KG1 (cell line): ENCODE measurements at places on chromosomes 2 and 18.

- no peak for DNase-seq
Measured at GRCh38 chr18:28281400-28281799, 104.5 kb upstream of the CDH2 start.

- DNase-seq: no peak
Measured at GRCh38 chr2:98008415-98008814, 12.7 kb upstream of the TMEM131 start.

GRCh38 chr2:218169757-218170546 is 3.2 kb upstream of the CXCR1 start:
- DNase-seq: no peak

DNA sequence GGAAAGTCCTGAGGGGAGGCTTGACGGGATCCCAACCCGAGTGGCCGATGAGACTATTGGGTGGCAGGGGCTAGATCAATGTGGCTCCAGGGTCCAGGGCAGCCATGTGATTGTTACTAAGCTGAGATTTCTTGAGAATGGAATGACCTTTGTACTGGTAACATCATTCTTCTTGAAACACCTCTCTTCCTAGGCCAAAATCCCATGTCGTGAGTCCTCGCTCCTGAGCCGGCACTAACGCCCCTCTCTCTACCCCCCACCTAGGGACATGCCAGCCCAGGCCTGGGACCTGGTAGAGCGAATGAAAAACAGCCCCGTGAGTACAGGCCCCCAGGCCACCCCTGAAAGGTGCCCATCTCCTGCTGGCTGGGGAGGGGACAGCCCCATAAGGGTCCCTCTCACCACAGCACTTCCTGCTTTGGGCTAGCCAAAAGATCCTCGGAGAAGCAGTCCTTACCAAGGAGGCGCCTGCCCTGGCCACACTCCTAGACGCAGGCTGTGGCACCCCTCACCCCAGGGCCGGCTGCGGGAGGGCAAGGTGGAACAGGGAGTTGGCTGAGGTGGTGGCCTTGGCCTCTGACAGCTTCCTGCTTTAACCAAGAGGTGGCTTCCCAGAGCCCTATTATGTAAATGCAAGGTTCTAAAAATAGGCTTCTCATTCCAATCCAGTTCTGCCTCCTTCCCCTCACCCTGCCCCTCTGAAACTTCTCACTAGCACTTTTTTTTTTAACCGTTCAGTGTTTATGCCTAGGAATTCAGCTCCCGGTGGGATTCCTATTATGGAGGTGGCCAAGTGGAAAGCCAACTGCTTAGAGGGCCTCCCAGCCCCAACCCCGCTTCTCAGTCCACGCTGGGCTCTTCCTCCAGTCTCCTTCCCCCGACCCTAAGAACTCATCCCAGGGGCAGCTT is 126.6 kb upstream of the PPP1CB start:
- no peak for DNase-seq

DNA sequence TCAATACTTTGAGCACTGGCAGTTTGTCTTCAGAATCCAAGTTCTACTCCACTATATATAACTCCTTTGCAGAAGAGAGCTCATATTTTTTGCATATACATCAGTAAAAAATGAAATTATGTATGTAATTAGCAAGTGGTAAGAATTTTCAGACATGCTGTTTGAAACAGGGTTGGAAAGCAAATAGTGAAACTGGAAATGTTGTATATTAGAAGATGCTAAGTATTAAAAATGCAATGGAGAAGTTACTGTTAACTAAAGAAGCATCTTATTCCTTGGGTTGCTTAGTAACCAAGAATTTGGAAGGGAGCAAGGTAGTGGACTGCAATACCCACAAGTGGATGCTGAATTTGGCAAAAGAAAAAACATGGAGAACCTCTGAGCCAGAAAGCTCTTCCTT is 88.6 kb upstream of the DLGAP1 start:
- no peak for DNase-seq

GRCh38 chr2:3434654-3435053 is 55.2 kb downstream of the TRAPPC12 start:
- DNase-seq: no peak

GRCh38 chr18:12121175-12122042 is 27.8 kb downstream of the ANKRD62 start:
- DNase-seq: no peak

DNA sequence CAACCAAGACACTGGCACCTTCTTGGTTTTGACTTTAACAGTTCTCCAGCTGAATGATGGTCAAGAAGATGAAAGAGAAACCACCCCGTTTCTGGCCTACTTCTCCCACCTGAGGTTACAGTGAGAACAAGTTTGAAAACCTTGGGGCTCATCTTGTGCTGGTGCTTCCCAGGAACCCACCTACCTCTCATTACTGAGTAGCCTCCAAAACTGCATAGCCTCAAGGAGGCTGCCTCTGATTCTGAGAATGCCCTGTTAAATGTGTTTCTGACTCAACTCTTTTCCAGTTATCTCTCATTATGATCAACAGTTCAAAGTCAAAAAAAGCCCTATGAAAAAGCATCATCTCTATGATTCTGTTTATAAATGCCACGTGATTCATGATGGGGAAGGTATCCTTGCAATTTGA is 121.9 kb downstream of the CACNB4 start:
- DNase-seq: no peak

DNA sequence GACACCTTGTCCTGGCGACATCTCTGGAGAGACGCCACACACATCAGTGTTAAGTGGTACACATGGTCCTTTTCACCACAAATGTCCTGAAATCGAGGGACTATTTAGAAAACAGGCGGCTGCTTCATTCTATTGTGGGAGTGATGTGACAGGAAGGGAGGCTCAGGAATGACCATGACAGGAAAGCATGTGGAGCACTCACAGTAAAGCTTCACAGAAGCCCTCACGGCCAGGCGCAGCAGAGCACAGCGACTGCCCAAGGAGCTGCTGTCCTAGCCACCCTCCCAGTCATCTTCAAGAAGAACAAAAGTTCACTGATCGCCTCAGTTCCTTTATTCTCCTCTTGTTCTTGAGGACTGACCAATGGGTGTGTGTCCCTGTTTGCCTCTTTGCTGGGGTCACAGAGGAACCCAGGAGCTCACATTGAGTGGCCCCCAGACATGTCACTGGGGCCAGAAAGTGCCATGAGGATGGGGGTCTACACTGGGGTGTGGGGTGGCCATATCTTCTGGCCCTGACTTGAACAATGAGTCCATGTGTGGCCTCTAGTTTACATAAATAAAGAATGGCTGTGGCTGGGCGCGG is 84.6 kb upstream of the RANBP2 start:
- DNase-seq: no peak

DNA sequence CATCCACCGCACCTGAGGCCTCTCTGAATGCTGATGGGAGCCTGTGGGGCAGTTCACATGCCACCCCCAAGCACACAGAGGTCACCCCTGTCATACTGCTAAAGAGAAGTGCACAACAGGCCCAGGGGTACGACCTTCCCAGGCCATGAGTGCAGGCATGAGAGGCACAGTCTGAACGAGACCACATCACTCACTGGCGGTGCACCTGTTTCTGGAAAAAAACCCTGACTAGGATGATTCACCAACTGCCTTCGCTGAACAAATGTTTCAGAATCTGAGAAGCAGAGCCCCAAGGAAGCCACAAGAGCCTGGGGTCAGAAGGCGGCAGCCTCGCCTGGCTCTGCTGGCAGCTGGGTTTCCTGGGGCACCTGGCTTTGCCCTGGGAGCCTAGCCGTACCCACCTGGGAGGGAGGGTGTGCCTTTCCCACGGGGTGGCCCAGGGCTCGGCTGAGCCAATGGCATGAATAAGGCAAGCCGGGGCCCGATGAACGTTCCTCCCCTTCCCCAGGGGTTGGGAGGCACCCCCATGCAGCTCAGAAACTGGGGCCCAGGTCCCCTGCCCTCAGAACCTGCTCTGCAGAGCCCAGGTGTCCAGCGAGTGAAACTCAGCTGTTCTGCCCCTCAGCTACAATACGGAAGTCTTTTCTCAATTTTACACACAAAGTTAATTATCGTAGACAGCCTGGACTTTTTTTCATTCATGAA is 73.8 kb downstream of the HDAC4 start:
- DNase-seq: no peak

GRCh38 chr2:105187531-105187930 is 54.0 kb upstream of the GPR45 start:
- DNase-seq: no peak

GRCh38 chr18:42446195-42446594 is 491.2 kb downstream of the PIK3C3 start:
- no peak for DNase-seq

DNA sequence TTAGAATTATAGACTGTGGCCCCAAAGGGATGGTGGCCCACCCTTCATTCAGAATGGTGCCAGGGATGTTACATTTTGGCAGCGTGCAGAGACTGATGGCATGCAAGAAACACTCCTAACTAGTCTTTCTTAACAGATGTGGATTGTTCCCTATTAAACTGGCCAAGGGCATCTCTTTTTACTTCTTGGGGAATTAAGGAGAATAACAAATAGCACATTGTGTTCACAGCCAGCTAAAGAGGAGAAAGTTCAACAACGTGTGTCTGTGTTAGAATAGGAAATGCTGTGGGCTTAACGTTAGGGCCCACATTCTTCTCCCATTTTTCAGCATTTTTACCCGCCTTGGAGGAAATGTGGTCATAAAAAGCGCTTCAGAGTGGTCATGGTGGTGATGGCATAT is 404.8 kb downstream of the CDH2 start:
- DNase-seq: no peak

DNA sequence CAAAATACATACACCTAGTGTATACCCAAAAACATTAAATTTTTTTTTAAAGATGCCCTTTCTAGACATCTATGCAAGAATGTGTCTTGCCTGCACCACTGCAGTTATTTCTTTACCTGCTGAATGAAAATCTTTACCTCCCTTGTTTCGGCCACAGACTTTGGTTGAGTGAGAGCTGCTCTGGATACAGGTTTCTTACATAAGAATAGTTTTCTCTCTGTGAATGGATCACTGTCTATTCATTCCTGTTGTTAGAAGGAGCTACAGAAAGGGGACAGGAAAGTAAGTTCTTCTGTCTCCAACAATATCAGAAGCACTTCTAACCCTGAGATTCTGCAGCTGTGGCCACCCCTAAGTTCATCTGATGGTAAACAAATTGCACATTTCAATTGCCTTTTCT is 113.0 kb upstream of the CDCA7 start:
- DNase-seq: no peak

DNA sequence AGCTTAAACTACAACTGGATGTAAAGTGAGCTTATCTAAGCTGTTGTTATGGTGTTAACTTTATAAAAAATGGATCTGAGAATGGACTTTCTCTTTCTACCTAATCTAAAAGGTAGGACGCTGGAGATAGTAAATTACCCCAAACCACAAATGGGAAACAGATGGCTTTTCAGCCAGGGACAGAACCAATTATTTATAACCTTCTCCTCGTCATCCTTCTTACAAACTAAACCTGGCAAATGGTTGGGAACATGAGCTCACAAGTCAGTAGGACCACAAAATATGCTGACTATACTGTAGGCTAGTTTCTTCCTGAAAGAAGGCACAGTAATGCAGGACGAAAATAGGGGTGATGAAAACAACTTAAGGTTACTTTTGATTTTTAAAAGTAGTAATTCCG is 32.7 kb upstream of the ZDBF2 start:
- no peak for DNase-seq

- DNase-seq: no peak
Measured at GRCh38 chr2:241745276-241745675, 10.8 kb downstream of the D2HGDH start.

GRCh38 chr2:129829588-129829987 is 149.9 kb upstream of the RAB6C start:
- DNase-seq: no peak

GRCh38 chr2:17156086-17156485 is 362.2 kb downstream of the RAD51AP2 start:
- DNase-seq: no peak

GRCh38 chr18:37684590-37684989 is 119.0 kb upstream of the CELF4 start:
- no peak for DNase-seq

GRCh38 chr18:29034113-29034856 is 857.4 kb upstream of the CDH2 start:
- DNase-seq: no peak

GRCh38 chr2:95044601-95045000 is 19.1 kb downstream of the MAL start:
- DNase-seq: no peak

- no peak for DNase-seq
Measured at GRCh38 chr2:226673314-226673723, 126.3 kb downstream of the IRS1 start.

- no peak for DNase-seq
Measured at GRCh38 chr18:3520230-3521085, 70.5 kb downstream of the TGIF1 start.

DNA sequence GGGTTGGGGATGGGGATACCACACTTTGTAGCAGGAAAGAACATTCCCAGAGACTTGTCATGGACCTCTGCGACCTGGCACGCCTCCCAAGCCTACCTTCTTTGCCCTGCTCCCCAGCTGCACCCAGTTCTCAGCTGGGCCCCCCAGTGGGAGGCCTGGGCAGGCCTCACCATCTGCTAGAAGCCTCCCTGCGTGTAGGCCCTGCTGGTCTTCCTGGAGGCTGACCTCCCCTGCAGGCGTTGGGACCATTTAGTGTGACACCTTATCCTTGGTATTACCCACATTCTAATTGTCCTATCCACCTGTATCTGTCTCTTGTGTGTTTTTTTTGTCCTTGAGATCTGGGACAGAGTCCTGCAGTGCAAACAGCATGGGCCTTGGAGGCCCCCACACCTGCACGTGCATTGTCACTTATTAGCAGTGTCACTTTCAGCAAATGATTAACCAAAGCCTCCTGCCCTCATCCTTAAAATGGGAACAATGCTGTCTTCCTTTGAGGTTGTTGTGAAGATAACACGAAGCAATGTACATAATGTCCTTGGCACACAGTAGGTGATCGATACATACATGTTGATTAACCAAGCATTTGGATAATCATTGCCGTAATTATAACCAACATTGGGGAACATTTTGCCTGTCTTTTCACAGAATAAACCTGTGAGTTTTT is 77.2 kb downstream of the LIPG start:
- no peak for DNase-seq

DNA sequence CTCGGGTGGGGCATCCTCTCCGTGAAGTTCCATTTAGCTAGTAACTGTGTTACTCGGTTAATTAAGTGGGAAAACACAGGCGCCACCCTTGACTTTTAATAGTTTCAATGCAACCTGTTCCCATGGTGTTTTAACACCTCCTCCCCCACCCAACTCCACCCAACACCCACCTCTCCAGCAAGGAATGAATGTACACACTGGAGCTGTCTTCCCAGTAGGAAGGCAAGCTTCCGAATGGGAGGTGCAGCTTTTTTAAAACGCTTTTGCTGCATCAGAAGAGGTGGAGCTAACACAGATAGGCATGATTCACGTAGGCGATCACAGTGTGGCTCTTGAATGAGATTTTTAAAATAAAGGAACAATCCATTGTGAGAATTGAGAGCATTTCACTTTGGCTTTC is 73.8 kb upstream of the AGAP1 start:
- no peak for DNase-seq

- DNase-seq: no peak
Measured at GRCh38 chr18:38369772-38370690, 804.4 kb upstream of the CELF4 start.

DNA sequence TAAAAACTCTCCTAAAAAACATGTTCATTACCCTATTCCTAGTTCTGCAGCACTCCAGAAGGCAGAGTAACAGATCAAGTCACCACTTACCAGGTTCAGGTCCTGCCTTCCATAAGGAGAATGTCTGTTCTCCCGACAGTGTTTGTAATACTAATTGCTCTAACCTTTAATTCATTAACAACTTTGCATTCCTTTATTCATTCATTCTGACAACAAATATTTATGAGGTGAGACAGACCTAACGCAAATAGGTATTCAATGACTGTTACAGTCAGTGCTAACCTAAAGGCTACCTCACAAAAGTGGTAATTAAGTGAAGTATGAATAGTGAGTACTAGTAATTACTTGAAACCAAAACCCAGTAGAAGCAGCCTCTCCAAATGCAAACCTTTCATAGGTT is 224.0 kb downstream of the AFF3 start:
- DNase-seq: no peak
